EH (cell line): ENCODE measurements at places on chromosomes 2 and 18.

DNA sequence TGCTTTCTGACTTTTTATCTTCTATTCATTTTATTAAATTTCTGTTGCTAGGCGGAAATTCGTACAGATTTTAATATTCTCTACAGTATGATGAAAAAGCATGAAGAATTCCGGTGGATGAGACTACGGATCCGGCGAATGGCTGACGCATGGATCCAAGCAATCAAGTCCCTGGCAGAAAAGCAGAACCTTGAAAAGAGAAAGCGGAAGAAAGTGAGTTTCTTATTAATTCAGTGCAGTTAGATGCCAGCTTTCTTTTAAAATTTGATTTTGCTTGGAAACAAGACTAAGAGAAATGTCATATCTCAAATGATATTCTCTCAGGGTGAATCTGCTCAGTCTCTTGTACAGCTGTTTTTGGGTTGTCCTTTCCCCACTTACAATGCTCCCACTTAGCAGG is 84.3 kb downstream of the MGAT5 start:
- no peak for DNase-seq

- peak; percentile 62 for DNase-seq
These were observed 99.8 kb upstream of the ARHGAP28 start for GRCh38 chr18:6629635-6630140.

DNA sequence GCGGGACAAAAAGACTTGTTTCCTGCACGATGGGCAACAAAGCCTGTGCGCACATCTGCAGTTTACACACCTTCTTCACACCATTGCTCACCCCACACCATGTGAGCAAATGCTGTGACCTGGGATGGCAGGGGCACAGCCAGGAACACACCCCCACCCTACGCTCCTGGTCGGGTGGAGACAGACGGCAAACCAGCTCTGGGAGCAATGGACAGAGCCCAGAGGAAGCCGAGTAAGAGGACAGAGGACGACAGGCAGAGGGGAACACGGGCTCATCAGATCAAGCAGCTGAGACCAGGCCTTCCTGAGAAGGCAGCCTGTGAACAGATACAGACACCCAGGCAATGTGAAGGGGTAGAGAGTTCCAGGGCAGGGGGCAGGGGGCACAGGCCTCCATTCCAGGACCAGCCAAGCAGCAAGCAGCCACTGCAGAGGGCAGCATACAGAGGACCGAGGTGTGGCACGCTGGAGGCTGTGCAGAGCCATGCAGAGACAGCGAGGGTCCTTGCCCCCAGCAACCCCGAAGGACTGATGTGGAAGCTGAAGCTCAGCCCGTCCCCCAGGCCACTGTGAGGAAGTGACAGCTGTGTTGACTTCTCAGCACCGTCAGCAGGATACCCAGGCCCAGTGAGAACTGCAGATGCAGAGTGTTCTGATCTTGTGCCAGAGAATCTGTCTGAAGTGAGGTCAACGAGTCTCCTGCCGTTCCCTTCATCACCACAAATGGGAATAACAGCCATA is 46.2 kb downstream of the PARD6G start:
- no peak for DNase-seq

GRCh38 chr2:112924360-112924759 is 13.4 kb downstream of the IL37 start:
- no peak for DNase-seq

DNA sequence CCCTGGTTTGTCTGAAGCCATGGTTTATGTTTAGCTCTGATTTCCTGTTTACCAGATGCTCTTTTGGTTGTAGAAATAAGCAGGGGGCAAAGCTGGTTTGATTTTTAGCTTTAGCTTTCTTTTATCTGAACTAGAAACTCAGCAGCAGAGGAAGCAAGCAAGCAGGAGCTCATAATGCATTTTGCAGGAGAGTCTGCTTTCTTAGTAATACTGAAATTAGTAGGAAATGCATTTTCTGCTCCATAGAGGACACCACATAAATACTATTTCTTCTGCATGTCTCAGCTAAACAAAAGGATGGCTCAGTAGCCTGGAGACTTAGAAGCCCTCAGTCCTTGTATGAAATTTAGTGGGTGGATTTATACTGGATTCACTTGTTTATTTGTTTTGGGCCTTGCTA is 23.1 kb downstream of the DGUOK start:
- DNase-seq: no peak

DNA sequence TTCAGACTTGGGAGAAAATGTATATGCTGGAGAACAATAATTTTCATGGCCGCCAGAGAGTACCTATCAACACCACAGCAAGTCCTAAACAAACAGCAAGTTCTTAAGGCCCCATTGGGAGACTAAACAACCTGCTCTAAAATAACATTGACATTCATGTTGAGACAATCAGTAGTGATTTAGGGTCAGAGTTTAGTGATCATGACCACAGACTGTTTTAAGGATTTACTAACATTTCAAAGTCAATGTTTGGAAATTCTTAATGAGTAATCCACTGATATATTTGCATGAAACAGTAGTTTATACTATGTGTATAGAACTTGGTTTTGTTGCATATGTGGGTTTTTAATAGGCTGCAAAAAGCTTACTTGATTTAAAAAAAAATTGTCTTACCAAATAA is 34.7 kb downstream of the RASGRP3 start:
- no peak for DNase-seq

- no peak for DNase-seq
These were observed 54.2 kb downstream of the TSN start for GRCh38 chr2:121809607-121810006.

GRCh38 chr18:76445275-76445674 is 49.8 kb downstream of the ZNF516 start:
- peak; percentile 93 for DNase-seq
